Vagina (tissue), 2 donors: ENCODE measurements at places on chromosomes 16 and 17. TPM values are rescaled to one million over a fixed set of nuclear protein-coding genes. Genes with fewer than 3 reads are reported as not detected.

Gene KRTAP4-6
- not detected for total RNA-seq

Gene MARVELD3
- total RNA-seq, result 4.7 TPM

Gene CISD3
- total RNA-seq, result 12.8 TPM

Gene TNFSF13
- total RNA-seq, result 20.1 TPM

Gene KRTAP17-1
- total RNA-seq, result not detected
